ENCODE measurements at places on chromosomes 5 and 9.

DNA sequence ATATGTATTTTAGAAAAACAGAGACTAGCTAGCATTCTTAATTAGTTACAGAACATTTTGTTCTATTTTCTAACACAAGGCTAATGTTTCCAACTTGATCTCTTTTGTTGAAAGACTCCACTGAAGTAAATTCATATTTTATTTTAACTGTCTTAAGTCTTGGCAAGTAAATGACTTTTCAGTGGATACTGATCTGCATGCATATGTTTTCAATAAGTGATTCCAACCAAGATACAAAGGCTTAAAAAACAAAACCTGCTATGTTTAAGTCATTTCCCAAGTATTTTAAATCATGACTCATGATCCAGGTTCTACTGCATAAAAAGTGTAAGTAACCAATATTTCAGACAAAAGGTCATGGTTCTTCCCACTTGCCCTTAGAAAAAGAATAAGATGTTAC lies 5.7 kb downstream of the CDO1 start:
- DNase-seq: no peak

DNA sequence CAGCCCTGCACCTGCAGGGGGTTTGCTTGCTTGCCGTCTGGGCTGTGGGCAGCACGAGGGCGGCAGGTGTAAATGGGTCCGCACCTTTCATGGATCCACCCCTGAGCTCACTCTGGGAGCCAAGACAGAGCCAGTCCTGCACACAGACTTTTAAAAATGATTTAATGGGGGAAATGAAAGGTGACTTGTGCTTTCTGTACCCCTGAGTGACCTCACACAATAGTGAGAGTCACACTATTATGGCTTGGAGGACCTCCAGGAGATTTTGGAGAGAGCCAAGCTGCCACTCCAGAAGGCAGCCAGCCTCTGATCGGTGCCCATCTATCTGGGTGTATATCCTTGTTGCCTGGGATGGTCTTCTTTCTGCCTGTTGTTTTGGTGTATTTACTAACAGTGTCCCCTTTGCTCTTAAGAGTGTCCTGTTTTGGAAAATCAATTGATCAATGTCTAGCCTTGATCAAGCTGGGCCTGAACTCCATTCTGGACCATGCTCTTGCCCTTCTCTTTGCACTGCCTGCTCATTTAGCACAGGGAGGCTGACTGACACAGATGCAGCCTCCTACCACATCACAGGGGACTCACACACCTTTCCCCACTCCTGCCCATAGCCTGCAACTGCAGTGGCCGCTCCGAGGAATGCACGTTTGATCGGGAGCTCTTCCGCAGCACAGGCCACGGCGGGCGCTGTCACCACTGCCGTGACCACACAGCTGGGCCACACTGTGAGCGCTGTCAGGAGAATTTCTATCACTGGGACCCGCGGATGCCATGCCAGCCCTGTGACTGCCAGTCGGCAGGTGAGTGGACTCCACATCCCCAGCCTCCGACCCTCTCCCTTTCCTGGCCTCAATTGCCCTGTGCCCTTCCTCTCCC lies 29.5 kb downstream of the LAMC3 start:
- DNase-seq: no peak

- no peak for DNase-seq
Measured at GRCh38 chr5:141615991-141616720, 2.6 kb downstream of the DIAPH1 start.

GRCh38 chr9:107008011-107008410 lies 145.0 kb downstream of the ZNF462 start:
- DNase-seq: no peak

DNA sequence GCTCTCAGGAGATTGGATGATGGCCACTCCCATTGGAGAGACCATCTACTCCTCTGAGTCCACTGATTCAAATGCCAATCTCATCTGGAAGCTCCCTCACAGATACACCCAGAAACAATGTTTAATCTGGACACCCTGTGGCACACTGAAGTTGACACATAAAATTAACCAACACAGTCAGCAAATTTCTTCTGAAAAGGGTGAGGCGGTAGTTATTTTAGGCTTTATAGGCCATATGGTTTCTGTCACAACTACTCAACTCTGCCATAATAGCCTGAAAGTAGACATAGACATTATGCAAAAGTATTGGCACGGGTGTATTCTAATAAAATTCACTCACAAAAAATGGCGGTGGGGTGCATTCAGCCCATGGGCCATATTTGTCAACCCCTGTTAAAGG lies 244.5 kb upstream of the VLDLR start:
- DNase-seq: no peak

DNA sequence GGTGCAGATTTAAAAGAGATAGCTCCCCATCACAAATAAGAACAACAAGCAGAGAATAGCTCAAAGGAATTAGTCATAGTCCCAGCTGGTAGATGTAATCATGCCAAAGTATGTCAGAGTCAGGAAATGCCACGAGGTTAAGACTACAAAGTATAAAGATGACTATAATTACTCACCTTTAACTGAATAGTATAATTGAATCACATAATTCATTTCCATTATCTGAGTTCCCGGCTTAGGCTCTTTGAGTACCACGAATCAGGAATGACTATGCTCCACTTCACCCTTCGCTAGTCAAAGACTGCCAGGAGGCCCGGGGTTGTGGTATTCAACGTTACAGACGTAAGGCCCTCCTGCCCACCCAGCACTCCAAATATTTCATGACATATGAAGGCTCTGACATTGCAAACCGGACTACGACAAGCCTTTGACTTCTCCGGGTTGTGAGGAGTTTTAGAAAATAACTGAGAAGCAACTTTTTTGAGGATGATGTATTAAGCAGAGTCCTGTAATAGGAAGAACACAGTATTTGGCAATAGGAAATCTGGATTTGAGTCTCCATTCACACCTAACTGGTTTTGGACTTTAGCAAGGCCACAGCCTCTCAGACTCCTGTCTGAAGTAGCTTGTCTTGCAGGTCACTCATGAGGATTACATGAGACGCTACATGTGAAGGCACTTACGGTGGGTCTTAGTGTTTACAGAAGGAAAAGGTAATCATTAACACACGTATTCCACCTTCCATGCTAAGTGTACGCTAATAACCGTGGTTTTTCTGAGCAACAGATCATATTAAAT lies 64.6 kb downstream of the ENC1 start:
- no peak for DNase-seq

DNA sequence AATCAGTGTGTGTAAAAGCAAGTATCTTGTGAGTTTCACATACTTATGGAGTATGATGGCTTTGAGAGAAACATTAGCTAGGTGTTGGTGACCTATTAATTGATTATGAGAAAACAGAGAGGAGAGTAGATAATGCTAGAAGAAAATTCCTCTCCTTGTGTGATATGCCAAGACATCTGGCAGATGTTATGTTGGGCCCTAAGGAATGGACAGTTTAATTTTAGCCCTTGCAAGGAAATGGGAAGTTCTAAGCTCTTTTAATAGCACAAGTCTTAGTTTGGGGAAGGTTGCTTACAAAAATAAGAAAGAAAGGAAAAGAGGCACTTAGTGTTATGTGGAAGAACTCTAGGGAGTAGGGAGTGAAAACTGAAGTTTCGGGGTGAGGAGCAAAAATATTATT lies 5.1 kb downstream of the ZNF462 start:
- DNase-seq: no peak

GRCh38 chr9:74777136-74777879 lies 110.4 kb downstream of the TRPM6 start:
- DNase-seq: peak; percentile 27

GRCh38 chr9:116605904-116606341 lies 81.2 kb upstream of the TRIM32 start:
- no peak for DNase-seq

DNA sequence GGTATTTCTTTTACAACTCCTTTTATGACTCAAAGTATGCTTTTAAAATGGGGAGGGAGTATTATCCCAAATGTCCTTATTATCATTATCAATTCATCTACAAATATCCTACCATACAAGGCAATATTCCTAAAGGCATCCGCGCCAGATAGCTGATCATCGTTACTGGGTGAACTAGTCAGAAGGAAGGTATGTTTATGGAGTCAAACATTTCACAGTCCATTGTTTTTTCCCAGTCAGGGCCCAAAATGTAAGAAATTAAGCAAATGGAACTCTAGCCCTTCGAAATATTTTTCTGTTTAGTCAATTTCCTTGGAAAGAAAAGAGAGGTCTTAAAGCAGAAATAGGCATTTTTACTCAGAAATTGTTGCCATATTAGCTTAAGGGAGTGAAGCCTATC lies 188.5 kb upstream of the CCNG1 start:
- no peak for DNase-seq

GRCh38 chr9:127083138-127083980 lies 39.1 kb downstream of the ANGPTL2 start:
- DNase-seq: no peak

GRCh38 chr5:5884593-5884992 lies 462.1 kb downstream of the ICE1 start:
- no peak for DNase-seq

- no peak for DNase-seq
Measured at GRCh38 chr5:143395638-143396352, 7.7 kb downstream of the NR3C1 start.

DNA sequence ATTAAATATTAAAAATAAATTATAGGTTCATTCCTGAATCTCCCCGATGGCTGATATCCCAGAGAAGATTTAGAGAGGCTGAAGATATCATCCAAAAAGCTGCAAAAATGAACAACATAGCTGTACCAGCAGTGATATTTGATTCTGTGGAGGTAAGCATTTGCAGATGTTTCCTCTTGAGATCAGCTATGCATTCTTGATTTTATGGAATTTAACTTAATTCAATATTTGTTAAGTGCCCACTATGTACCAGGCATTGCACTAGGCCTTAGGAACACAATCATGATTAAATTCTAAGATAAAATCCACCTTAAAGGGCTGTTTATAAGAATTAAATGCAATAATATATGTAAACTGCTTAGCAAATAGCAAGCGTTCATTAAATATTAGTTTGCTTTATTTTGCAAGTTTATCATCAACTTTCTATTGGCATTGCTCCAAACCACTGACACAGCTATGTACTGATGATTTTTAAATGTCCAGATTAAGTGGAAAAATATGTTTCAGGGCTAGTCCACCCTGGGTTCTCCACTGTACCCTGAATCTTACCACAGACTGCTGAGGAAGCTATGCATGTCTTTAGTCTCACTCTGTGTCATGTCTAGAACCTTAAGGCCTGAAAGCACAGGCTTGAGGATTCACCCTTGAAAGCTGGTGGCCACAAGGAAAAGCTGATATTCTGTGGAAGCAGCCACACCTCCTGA lies 33.2 kb downstream of the SLC22A4 start:
- no peak for DNase-seq

GRCh38 chr5:3311433-3311832 lies 284.2 kb upstream of the IRX1 start:
- no peak for DNase-seq

GRCh38 chr9:91994422-91994821 lies 44.4 kb upstream of the ROR2 start:
- no peak for DNase-seq

DNA sequence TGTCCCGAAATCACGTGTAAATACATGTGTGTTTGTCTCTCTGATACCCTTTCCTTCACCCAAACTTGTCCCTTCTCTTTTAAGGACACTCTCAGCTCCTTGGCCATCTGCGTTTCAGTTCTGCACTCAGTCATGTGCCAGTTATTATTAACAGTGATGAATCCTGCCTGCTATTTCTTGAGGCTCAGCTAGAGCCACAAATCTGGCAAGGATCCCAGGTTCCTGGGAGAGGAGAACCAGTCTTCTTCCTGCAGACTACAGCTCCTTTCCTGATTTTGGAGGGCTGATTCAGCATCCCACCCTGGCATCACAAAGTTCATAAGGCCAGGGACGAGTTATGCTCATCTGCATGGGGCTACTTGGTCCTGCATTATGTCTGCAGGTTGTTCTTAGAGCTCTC lies 5.6 kb downstream of the MAMDC2 start:
- DNase-seq: no peak

GRCh38 chr5:73558950-73559349 lies 6.5 kb downstream of the ANKRA2 start:
- no peak for DNase-seq

GRCh38 chr5:150302301-150303069 lies at the start of gene ARSI:
ARSI (minus strand) TSS chr5:150302905; CDS start chr5:150302373, 532 bp downstream.
- no peak for DNase-seq

GRCh38 chr5:150160448-150161081 lies 4.9 kb upstream of the PDGFRB start:
- DNase-seq: no peak

GRCh38 chr9:89379508-89380115 lies 61.3 kb downstream of the SECISBP2 start:
- no peak for DNase-seq

DNA sequence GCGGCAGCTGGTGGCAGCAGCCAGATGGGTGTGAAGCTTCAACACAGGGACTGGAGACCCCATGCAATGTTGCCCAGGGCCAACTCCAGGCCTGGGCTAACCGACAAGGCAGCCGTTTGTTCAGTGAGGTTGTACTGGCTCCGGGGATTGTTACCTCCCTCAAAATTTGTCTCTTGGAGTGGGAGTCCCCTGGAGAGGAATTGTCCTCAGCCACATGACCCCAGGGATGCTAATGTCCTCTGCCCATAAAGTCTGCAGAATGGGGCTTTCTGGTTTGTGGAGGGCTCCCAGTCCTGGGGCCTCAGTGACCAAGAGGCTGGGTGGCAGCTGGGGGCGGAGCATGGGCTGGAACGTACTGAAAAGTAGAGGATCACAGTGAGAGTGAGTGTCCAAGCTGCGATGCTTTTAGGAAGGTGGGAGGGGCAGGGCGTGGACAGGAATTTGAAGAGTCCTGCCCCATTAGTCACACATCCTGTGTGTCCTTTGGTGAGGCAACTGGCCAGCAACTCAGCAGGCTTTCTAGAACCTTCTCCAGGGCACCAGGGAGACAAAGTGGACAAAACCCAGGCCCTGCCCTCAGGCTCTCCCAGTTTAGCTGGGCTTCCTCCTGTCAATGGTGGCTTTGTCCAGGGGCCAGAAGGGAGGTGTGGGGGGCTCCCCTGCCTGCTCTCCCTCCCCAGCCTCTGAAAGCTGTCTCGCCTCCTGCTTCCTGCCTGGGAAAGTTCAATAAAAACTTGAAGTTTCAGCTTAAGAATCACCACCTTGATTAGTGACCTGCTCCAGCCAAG lies 114.0 kb downstream of the NSG2 start:
- DNase-seq: no peak

DNA sequence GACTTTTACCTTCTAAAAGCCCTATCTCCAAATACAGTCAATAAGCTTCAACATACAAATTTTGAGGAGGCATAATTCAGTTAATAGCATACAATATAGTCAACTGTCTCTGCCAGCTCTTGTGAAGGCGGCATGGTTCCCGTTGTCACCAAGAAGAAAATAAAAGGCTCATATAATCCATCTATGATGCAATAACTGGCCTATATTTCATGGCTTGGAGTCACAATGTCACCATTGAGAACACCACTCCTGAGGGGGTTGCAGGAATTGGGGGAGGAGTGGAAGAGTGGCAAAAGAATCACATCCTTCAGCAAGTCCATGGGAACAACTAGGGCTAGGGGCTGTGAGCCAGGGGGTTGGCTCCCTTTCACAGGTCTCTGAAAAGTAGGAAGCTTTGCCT lies 16.0 kb upstream of the ASTN2 start:
- DNase-seq: no peak

- no peak for DNase-seq
Measured at GRCh38 chr5:141729387-141730006, 47.5 kb upstream of the ARAP3 start.
